ENCODE measurements at places on chromosomes 5 and 9.
A peak's percentile ranks its signal among the peaks of the same experiment; 100 is the strongest.

DNA sequence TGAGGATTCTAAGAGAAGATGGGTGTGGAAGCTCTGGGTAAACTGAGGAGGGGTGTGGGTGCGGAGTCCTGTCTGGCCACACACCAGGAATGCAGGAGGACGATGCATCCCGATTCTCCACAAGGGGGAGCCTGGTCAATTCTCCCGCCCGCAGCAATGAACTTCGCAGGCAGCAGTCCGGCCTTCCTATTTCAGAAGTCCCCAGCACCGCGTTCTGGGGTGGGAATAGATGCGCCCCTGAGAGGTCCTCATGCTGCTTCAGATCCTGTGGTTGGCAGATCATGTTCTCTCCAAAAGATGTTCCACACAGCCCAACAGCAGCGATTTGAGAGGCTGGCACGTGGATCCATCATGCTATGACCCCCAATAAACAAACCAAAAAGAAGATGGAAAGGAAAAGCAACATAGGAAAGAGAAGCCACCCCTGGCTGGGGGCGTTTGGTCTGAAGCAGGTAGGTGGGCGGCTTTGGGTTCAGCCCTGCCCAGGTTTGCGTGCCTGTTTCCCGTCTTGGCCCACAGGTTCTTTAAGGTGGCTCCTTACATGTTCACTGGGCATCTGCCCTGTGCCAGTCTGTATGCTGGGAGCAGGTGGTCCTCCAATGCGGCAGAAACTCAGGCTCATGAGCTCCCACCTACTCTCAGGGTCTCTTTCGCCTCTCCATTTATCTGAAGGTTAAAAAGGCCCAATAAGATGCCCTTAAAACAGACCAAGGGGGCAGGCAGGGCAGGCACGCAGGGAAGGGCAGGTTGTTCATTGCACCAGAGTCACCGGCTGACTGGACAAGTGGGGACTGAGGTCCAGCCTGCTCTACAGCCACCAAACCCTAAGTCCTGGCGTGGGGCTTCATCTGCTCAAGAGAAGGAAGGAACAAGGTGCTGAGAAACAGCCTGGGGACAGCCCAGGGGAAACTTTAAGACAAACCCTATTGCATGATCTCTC lies 171.6 kb downstream of the PAX5 start:
- no peak for DNase-seq

GRCh38 chr9:97766610-97767009 lies 69.5 kb upstream of the XPA start:
- DNase-seq, result no peak

GRCh38 chr5:26802944-26803343 lies 235.4 kb downstream of the CDH9 start:
- no peak for DNase-seq

DNA sequence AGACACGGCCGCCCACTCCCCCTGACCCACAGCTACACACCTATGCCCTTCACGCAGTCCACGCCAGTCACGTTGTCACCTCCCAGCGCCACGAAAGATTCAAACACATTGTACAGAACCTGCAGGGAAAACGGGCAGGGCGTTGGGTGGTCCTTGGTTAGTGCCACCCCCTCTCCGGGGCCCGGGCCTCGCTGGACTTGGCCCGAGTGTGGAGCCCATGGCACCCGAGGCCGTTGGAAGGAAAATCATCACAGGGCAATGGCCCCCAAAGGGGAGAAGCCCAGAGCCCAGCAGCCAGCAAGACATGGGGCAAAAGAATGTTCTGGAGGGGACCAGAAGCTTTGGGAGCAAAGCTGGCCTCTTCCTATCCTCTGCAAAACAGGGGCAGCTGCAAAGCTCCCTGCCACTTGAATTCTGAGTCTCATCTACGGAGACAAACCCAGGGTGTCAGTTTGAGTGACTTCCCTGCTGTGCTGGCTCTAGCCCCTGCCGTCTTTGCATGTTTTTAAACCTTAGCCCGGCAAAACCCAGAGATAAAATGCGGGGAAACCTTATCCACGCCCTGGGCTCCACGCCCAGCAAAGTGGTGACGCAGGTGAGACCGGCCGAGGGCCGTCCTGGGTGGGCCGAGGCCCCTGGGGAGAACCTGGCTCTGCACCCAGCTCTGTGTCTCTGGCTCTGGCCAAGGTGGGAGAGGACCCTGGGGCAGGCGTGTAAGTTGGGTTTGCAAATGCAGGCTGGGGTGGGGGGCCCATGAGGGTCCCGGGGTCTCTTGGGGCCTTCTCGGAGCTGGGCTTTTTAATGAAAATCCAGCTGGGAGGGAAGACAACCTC lies 38.9 kb downstream of the SLC9A3 start:
- DNase-seq, result no peak

GRCh38 chr5:9187614-9188013 lies 358.3 kb downstream of the SEMA5A start:
- DNase-seq, result no peak

DNA sequence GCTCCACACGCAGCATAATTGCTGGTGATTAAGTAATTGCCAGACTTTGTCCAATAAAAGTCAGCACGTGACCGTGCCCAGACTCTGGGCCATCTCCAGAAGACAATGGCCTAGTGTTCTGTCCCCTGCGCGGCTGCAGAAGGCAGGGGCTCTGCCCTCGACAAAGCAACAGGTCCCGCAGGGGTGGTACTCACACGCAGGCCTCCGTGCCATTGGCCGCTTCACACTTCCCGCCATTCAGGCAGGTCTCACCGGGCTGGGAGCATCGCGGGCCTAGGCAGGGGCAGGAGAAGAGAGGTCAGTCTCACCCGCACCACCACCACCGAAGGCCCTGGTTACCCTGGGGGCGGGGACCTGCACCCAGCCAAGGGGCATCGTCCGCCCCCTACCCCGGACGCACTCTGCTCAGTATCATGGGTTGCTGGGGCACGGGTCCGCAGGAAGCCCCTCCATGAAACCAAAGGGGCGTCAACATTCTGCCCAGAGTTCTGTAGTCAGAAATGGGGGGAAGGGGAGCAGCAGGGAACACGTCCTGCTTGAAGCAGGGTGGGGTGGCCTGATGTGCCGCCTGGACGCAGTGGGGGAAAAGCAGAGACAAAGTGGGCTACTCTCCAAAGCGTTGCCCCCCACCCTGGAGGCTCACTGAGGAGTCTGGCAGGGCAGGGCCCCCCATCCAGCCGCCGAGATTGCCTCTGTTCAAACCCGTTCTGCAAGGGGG lies 1.9 kb downstream of the NOTCH1 start:
- DNase-seq, result no peak

DNA sequence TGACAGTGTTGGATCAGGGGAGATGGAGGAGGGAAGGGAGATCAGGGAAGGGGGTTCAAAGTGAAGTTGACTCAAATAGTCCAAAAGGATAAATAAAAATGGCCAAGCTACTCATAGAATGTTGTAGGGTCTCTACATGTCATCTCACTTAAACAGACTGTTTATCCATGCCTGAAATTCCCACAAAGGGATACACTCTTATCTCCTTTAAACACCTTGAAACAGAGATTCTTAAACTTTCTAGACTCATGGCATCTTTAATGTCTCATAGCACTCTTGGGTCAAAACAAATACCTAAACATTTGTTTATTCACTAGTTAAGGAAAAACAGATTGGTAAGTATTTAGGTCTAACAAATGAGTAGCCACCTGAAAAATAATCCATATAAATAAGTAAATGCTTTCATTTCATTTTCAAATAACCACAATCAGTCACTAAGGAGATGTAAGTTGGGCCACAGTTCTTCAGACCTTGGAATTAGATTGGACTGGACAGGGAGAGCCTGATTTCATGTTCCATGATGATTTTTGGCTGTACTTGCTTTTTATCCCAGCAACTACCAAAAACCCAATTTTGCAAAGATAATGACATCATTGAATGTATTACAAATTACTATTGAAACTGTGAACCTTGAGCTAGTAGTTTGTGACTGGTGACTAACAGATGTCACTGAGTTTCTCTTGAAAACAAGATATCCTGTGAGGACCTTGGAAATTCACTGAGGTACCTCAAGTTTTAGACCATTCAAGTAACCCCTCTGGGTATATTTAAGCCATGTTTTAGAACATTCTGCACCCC lies 62.5 kb upstream of the ISOC1 start:
- no peak for DNase-seq

GRCh38 chr5:131460867-131461572 lies 174.0 kb downstream of the RAPGEF6 start:
- DNase-seq, result no peak

- DNase-seq, result no peak
Observed at GRCh38 chr5:131268758-131269370, 5.0 kb downstream of the CDC42SE2 start.

GRCh38 chr9:121201045-121201737 lies 478 bp downstream of the RAB14 start:
- peak; percentile 15 for DNase-seq

- no peak for DNase-seq
Observed at GRCh38 chr5:150320044-150320613, 17.4 kb upstream of the ARSI start.

DNA sequence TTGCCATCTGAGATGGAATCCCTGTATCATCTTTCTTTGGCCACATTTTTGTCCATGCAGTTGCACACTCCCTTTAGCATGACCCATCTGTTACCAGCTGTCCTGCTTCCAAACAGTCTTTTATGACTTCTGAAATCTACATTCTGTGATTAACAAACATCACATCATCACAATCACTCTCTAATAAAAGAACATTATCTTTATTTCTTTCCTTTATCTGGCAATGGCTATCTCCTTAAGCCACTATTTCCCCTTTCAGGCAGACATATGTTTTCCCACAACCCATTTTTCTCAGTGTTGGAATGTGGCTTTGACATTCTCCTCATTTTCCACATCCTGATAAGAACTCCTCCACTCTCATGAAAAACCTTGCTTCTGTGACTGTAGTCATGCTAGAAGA lies 141.0 kb downstream of the ST8SIA4 start:
- no peak for DNase-seq

- no peak for DNase-seq
Observed at GRCh38 chr5:180323941-180324600, 29.1 kb downstream of the GFPT2 start.

- DNase-seq, result no peak
Observed at GRCh38 chr9:72509053-72509452, 12.4 kb upstream of the TMC1 start.

DNA sequence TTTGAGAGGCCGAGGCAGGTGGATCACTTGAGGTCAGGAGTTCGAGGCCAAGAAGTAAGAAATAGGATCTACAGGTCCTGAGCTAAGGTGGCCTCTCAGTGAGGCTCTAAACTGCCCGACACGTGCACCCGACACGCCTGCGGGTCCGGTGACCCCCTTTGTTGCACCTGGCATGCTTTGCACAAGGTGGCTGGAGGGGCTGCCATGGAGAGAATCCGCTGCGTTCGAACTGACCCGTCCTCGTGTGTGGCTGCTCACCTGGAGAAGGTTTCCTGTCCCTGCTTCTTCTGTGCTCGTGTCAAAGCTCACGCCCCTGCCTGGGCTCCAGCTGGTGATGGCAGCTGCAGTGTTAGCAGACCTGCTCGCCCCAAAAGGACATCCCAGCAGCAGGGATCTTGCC lies 5.7 kb upstream of the OLFM1 start:
- DNase-seq, result no peak

DNA sequence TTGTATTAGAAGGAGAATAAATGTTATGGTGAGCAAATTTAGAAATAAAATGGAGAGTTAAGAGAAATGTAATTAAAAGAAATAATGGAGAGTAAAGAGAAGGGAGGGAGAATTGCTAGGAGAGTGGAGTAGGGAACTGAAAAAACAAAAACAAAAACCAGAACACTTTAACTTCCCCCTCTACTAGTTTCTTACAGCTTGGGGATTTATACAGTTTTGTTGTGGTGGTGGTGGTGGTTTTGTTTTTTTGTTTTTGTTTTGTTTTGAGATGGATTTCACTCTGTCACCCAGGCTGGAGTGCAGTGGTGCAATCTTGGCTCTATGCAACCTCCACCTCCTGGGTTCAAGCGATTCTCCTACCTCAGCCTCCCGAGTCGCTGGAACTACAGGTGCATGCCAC lies 322.4 kb downstream of the TMEM167A start:
- DNase-seq, result no peak

DNA sequence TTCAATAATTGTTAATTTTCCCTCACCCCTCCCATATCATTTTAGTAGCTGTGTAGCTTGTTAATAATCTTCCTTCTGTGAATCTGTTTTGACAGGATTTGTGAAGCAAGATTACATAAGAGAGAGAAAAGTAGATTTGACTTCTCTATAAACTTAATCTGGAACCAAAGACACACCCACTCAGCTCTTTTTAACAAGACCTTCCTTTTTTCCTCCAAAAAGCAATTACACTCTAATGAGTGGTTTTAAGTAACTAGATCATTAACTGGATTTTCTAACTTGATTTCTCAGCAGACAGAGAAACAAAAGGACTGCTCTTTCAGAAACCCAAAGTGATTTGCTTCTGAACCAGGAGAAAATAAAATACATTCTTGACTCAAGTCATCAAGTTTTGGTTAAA lies 21.9 kb downstream of the RFK start:
- no peak for DNase-seq

DNA sequence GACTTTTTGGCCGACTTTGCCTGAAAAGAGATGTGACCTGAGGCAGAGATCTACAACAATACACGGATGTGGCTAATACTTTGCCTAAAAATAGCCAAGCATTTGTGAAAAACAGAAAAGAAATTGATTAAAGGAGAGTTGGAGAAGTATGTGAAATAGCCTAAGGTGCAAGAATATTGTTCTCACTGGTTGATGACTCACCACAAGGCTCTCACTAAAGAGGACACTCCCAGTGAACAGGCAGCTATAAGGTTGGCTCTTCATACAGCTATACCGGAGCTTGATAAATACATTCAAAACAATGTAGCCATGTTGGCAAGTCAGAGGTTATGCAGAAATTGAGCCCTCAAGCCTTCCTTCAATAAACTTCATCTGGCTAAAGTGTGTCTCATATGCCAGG lies 317.2 kb upstream of the GRAMD2B start:
- no peak for DNase-seq

DNA sequence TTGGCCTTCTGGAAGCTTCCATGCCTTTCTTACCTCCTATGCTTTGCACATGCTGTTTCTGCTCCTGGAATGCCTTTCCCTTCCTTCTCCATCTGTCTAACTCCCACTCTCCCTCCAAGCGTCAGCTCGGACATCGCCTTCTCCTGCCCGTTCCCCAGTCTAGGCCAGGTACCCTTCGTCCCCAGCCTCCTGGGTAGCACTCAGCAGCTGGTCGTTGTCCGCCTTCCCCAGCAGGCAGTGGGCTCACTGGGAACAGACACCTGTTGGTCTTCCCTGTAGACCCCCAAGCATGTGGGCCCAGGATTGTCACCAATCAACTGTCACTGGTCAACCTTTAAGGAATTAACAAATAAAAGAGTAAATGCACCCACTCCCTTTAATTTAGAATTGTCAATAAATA lies 202.2 kb downstream of the RGS3 start:
- no peak for DNase-seq

DNA sequence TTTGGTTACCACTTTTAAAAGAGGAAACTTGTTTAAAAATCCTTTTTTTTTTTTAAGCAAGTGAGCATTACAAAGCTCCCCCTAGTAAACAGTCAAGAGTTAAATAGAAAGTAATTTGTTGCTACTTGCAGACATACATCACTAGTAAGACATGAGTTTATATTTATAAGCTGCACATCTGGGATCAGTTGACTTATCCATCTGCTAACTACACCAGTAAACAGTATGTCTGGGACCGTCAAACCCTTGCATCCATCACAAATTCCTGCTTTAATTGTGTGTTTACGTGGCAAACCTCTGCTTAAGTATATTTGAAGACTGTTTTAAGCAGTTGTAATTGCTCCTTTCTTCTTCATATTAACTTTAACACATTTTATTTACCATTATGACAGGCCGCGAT lies 146.8 kb downstream of the EBF1 start:
- DNase-seq, result no peak

Measured in stimulated activated CD4-positive, alpha-beta T cell treated with anti-CD3 and anti-CD28 coated beads, Interleukin-4, amount 100 ng/mL, for 48 hours (primary cell).